Large intestine (tissue), 12 donors: ENCODE measurements at places on chromosomes 2 and 18.

GRCh38 chr2:162092658-162093556, 18.9 kb upstream of the DPP4 start:
- DNase-seq = no peak

- DNase-seq = no peak
Measured at GRCh38 chr2:216620786-216621185, 12.4 kb upstream of the IGFBP2 start.

DNA sequence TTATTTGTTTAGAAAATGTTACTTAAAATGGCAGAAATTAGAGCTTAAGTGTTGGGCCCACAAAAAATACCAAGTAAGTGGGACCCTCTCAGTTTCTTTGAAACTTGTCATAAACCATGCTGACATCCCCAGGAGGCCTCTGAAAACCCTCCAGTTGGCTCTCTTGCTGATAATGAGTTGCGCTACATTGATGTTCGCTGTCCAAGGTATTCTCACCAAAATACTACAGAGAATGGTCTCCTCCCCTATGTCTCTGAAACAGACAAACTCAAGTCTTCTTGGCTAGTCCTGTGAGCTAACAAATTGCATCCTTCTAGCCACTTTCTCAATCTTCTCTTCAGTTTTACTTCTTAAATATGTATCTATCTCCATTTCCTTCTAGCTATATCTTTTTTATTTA, 669.4 kb downstream of the IRS1 start:
- no peak for DNase-seq

DNA sequence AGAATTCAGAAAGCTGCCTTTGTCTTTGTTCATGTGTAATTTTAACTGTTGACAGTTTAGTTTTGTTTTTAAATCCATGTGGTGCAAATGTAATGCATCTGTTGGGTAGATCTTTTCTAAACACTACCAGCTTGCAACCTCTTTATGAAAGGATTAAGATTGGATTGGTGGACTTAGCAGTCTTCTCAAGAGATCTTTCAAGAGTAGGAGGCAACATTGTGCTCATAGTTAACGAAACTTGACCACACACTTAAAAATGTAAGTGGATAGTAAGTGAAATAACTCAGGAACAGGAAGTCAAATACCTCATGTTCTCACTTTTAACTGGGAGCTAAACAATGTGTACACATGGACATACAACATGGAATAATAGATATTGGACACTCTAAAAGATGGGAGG, 579.0 kb downstream of the RIT2 start:
- no peak for DNase-seq

DNA sequence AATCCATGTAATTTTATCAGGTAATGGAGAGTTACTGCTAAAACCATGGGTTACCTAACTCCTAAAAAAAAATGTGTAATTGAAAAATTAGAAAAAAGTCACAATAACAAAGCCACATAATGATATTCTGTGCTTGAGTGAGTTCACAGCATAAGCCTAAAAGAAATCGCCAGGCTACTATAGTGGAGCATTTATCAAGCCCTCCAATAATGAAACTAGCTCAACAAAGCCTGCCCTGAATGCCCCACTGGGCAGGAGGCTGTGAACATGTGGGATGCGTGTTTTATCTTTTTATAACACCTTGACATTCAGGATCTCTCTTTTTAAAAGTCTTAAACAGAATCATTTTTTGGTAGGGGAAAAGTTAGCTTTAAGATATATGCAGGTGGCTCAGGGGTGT, 86.3 kb downstream of the KCTD18 start:
- DNase-seq = no peak

GRCh38 chr2:199329466-199329865, 128.3 kb downstream of the SATB2 start:
- no peak for DNase-seq

GRCh38 chr2:47039913-47040562, 115.1 kb downstream of the STPG4 start:
- no peak for DNase-seq

DNA sequence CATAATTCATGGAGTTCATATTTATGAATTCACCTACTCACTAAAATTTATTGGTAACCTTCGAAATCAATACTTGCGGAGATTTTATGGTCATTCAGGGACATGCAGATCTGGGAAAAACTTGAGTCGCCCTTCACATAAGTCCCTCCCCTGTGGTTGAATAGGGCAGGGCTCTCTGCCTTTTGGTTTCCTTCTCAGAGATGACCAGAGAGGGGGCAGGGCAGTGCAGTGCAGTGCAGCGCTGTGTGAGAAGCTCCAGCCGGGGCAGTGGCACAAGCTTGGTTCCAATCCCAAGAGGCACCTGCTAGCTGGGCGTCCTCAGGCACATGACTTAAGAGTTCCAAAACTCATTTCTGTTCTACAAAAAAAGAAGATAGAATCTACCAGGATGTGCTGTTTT, 274.4 kb upstream of the RAB6C start:
- DNase-seq = no peak

DNA sequence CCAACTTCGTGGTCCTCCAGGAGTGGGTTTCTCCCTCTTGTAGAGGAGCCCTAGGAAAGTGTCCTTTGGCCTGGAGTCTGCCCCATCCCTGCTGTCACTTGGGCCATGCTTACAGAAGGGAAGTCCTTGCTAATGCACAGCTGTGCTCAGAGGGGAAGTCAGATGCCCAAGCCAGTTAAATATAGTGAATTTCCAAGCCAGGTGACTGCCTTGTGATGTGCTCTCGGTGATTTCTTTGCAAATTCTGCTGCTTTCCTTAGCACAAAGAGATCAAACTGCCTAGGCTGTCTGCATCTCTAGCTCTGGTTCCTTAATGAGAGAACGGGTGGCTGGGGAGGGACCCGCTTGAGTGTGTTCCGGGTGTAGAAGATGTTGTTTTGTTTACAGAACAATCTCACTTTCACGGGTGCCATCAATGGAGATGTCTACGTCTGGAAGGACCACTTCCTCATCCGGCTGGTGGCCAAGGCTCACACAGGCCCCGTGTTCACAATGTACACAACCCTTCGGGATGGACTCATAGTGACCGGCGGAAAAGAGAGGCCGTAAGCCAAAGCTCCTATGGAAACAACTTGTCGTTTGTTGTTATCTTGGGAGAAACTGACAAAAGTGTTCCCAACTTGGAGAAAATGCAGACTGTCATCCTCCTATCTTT, 91.4 kb downstream of the RTN4 start:
- no peak for DNase-seq

GRCh38 chr2:37793004-37793403, 121.6 kb upstream of the CDC42EP3 start:
- DNase-seq = no peak

- DNase-seq = no peak
Measured at GRCh38 chr18:25134861-25135260, 217.1 kb downstream of the ZNF521 start.

DNA sequence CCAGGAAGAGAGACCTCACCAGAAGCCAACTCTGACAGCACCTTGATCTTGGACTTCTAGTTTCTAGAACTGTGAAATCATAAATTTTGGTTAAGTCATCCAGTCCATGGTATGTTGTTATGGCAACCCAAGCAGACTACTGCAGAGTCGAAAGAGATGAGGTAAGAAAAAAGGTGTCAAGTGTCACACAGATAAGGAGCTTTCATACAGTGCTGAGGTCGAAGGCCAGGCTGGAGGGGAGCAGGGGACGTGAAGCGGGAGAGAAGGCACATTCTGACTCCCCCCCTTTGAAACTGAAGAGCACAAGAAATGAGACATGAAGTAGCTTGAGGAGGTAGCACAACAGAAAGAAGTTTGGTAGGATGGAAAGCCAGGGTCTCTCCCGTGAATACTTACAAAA, 110.4 kb downstream of the ALK start:
- DNase-seq = no peak

DNA sequence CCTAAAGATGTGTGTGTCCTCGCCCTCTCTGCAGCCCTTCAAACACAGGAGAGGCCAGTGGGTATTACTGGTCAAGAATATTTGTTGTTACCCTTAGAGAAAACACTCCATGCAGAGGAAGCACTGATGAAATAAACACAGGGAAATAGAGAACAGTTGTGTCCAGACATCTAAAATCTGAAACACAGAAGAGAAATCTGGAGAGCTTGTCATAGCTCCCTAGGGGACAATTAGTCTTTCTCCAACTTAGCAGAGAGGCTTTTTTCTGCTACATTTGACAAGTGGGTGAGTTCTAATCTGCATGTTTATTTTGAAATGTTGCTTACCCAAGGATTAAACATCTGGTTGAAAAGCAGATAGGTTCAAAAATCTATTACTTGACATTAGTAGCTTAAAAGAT, 190.1 kb downstream of the CTNNA2 start:
- no peak for DNase-seq
